ENCODE measurements at places on chromosomes 4 and X.

- no peak for DNase-seq
These were observed 56.8 kb downstream of the WFS1 start for GRCh38 chr4:6326312-6327060.

DNA sequence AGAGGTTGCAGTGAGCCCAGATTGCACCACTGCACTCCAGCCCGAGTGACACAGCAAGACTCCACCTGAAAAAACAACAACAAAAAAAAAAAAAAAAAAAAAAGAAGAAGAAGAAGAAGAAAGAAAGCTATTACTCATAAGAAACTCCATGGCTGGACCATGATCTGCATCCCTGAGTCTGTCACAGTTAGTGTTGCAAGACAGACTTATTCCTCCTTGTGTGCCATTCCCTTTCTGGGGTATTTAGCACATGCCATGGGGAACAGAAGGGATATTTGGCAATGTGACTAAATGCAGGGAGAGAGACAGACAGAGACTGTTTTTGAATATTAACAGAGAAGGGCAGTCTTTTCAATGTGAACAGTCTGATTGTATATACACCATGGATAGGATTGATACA lies 16.7 kb upstream of the PDS5A start:
- no peak for DNase-seq

DNA sequence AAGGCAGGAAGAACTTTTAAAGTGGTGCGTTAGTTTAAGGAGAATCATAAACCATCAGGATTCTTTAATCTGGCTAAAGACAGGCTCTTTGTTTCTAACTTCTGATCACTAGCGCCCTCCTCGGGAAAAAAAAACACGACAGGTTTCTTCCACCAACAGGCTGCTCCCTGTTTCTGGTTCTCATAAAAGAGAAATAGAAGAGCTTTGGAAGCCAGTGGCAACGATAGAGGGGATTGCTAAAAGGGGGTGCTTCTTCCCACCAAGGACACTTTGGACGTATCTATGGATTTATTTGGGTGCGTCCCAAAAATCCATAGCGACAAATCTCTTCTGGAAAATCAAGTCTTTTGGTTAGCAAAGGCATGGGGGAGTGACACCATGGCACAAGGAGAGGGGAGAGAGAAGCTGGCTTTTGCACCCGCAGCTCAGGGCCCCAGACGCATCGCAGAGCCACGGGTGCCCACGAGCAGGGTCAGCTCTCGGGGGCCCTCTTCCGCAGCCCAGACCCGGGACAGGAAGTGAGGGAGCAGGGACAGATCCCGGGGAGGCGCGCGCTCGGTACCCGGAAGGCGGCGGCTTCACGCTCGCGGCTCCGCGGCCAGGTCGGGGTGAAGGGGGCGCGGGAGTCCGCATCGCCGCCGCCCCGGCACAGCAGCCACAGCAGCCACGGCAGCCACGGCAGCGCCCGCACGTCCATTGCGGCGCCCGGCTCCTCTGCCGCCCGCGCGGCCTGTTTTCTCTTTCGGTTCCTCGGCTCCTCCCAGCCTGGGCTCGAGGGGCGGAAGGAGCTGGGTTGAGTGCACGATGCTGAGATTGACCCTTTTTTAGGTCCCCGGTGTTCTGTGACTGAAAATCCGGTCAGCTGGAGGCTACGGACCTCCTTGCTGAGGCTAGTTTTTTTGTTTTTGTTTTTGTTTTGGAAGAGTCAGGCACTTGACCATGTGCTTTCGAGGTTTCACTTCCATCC lies at the start of gene CTSO:
CTSO (minus strand) TSS at position 716 of the 967 bp plus-strand sequence; CDS start at position 697, 19 bp downstream.
- peak; percentile 89 for DNase-seq

DNA sequence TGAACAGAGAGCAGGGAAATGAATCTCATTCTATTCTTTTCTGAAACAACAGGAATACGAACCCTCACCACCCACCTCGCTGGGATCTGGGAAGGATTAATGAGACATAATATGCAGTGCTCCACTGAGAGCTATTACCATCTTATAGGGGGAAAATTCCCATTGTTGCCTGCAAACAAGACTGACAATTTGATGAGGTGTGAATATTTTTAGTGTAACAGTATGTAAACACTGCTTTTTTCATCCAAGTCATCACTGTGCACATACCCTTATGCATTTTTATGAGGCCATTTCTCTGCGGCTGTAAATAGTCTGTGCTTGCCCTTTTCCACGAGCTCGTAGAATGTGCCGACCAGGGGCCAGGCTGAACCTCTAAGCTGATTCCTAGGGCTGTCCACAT lies 285.6 kb upstream of the CPEB2 start:
- no peak for DNase-seq

GRCh38 chr4:2354760-2355159 lies 63.7 kb downstream of the ZFYVE28 start:
- DNase-seq, result peak; percentile 41

GRCh38 chr4:175460414-175460813 lies 351.6 kb downstream of the GPM6A start:
- DNase-seq, result no peak

DNA sequence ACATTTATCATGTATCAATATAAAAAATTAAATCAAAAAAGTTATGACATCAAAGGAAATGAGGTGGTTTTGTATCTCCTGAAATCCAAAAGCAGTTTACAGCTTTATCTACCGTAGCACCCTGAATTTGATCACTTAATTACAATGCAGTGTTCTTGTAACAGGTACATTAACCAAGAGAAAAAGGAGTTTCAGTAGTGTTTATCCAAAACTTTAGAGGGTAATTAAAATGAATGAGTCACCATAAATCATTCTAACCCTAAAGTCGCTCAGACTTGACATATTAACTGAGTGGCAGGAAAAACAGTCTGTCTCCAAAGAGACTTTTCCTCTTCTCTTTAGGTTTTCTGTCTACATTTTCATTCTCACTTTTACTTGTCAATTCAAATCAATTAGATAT lies 907.6 kb upstream of the EPHA5 start:
- no peak for DNase-seq

- no peak for DNase-seq
These were observed 930.5 kb downstream of the ADGRL3 start for GRCh38 chr4:62130637-62131036.

- DNase-seq, result no peak
These were observed 17.2 kb downstream of the NKX6-1 start for GRCh38 chr4:84481860-84482245.

GRCh38 chrX:147570483-147570882 lies 341.2 kb upstream of the FMR1 start:
- DNase-seq, result no peak

DNA sequence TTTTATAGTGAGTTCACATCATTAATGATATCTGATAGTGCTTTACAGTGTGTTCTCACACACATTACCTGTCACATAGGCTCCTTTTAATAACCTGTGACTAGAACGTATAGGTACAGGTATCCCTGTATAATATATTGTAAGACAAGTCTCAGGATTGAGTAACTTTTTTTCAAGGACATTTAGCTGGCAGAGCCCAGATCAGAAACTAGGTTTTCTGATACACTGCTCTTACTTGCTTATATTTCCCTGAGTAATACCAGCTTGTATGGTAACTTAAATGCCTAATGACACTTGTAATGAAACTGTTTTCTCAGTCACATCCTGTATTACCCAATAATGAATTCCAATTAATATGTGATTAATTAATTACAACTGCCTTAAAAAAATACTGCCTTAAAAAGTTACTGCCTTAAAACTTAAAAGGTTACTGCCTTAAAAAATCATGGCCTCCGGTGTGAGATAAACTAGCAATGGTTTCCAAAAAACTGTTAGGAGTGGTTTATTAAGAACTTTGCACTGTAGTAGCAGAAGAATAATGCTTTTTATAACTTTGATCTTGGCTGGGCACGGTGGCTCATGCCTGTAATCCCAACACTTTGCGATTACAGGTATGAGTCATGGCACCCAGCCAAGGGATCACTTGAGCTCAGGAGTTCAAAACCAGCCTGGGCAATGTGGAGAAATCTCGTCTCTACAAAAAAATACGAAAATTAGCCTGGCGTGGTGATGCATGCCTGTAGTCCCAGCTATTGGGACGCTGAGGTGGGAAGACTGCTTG lies 11.9 kb downstream of the COPS4 start:
- no peak for DNase-seq

DNA sequence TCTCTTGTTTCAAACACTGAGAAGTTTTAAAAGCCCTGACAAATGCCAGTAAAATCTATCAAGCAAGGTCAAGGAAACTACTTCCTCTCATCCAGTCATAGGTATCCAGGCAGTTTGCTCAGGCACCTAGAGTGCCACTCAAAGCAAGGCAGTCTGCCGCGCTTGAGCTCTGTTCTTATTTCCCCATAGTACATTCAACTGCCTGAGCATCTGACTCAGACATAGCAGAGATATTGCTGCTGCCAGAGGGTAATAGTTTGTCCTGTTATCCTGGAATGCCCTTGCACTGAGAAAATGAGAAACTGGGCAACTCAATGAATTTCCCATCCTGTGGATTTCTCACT lies 16.1 kb upstream of the ATP8A1 start:
- no peak for DNase-seq

GRCh38 chrX:111100191-111100590 lies 4.2 kb downstream of the PAK3 start:
- peak; percentile 46 for DNase-seq

GRCh38 chr4:111934314-111934713 lies 210.9 kb upstream of the FAM241A start:
- DNase-seq, result no peak

DNA sequence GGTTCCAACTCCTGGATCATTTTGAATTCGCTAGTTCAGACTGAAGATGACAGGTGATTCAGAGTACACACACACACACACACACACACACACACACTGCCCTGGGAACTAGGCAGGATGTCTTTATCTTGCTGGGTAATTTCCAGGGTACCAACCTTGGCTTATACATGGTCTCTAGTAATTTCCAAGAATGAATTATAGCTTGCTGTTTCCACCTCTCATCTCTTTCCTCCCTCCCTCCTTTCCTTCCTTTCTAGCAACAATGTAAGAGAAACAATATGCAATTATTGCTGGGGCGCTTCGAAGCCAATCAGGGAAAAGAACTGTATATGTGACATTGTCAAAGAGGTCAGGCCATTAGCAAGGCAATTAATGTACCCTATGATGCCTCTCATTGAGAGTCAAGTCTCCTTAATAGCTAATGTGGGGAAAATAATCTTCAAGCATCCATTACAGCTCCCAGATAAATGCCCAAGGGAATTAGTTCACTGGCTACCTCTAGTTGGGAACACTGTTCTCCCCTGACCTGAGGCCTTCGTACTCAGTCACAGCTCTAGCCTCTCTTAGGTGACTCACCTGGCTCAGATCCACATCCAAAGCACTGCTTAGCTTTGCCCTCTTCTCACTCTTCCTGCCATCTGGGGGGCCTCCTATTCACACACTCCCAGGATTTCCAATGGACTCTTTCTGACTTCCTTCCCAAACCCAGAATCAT lies 311.5 kb downstream of the PPP1R2C start:
- no peak for DNase-seq
